ENCODE measurements at places on chromosomes 2 and 18.
A peak's percentile ranks its signal among the peaks of the same experiment; 100 is the strongest.

DNA sequence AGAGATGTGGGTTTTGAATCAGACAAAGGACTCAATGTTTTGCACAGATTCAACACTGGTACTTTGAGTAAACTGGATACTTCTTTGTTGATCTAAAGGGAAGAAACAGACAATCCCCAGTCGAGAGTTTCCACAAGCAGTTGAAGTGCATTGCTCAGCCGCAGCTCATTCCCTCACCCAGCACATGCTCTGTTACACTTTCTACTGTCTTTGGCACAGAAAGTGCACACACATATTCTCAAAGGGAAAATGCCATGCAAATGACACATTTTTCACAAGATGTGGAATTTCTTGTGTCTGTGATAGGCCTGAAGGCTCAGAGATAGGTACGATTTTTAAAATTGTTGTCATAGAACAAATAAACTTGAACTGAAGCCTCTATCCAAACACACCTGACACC is 258.9 kb upstream of the TRIB2 start:
- DNase-seq: no peak

- no peak for DNase-seq
These were observed 823.1 kb downstream of the EPHA4 start for GRCh38 chr2:220748875-220749479.

DNA sequence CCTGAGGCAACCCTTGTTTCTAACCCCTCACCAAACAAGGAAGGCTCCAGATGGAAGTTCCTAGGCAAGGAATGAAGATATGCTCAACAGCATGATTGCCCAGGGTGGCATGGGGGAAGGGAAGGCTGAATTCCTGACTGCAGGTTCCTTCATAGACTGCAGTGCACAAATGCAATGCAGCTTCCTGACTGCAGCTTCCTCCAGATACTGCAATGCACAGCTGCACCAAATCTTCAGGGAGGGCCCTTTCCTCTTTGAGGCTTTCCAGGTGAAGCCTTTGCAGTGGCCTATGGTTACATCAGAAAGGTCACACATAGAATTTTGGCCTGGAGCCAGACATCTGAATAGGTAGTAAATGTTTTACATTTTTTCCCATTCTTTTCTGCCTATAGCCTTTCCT is 58.8 kb upstream of the DYNAP start:
- no peak for DNase-seq

- DNase-seq: no peak
These were observed 38.7 kb upstream of the ANXA4 start for GRCh38 chr2:69703189-69703588.

- no peak for DNase-seq
These were observed 48.6 kb downstream of the LINC00305 start for GRCh38 chr18:64100116-64100922.

GRCh38 chr2:162636206-162636728 is 202.3 kb downstream of the KCNH7 start:
- no peak for DNase-seq

DNA sequence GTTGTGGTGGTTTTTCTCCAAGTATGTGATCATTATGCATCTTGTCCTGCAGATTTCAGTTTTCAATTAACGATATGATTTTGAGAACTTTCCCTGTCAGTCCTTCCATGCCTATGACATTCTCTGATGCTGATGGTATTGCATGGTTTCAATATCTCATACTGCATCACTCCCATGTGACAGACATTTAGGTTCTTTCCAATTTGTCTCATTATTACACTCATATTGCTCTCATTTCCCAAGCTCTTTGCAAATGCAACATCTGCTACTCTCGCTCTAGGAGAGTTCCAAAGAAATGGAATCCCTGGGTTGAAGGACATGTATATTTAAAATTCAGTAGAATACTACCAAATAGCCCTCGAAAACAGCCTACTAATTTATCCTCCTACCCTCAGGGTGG is 125.5 kb downstream of the MARCHF4 start:
- DNase-seq: no peak

DNA sequence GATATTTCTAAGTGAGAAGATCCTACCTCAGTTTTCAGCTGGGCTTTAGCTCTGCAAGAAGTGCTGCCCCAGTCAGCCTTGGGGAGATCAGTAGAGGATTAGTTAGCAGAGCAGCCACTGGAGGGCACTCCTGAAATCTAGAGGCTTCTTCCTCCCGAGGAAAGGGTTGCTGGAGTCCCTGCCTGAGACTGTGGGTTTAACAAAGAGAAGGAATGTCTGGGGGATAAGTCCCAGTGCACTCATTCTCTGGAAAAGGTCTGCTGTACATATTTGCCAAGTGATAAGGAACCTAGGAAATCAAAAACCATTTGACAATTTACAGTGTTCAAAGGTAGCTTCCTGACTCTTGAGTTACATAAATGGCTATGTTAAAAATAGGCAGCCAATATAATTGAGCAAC is 207.2 kb downstream of the SLC8A1 start:
- no peak for DNase-seq

GRCh38 chr2:188395903-188396689 is 104.4 kb downstream of the GULP1 start:
- DNase-seq: no peak

- peak; percentile 17 for DNase-seq
These were observed 19.0 kb downstream of the TPGS2 start for GRCh38 chr18:36809590-36810381.

- DNase-seq: peak; percentile 56
These were observed at the start of gene ICA1L for GRCh38 chr2:202871300-202872141. Gene ICA1L, minus strand, starts transcription at chr2:202871766. Its CDS starts 42,757 bp downstream, at chr2:202829009.

GRCh38 chr18:50143886-50144285 is 51.1 kb downstream of the MYO5B start:
- DNase-seq: no peak

- DNase-seq: no peak
These were observed 333.1 kb upstream of the VWC2L start for GRCh38 chr2:214077727-214078126.

GRCh38 chr2:98357849-98358248 is 11.6 kb downstream of the CNGA3 start:
- DNase-seq: no peak
